Stimulated activated CD8-positive, alpha-beta memory T cell treated with anti-CD3 and anti-CD28 coated beads, Interleukin-4, amount 100 ng/mL, for 4 hours (primary cell): ENCODE measurements at places on chromosomes 6 and 20.

DNA sequence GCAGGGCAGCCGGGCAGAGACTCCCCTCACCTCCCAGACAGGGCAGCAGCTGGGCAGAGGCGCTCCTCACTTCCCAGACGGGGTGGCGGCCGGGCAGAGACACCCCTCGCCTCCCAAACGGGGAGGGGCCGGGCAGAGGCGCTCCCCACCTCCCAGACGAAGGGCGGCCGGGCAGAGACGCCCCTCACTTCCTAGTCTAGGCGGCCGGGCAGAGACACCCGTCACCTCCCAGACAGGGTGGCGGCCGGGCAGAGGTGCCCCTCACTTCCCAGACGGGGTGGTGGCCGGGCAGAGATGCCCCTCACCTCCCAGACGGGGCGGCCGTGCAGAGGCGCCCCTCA lies 6.6 kb upstream of the PRIM2 start:
- no peak for DNase-seq

DNA sequence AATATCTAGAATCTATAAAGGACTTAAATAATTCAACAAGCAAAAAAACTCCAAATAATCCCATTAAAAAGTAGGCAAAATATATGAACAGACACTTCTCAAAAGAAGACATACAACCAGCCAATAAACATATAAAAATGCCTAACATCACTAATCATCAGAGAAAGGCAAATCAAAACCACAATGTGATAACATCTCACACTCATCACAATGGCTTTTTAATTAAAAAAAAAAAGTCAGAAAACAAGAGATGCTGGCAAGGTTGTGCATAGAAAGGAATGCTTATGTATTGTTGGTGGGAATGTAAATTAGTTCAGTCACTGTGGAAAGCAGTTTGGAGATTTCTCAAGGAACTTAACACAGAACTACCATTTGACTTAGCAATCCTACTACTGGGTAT lies 979.6 kb upstream of the MAP3K7 start:
- no peak for DNase-seq

GRCh38 chr6:97068211-97068610 lies 143.7 kb downstream of the KLHL32 start:
- no peak for DNase-seq

DNA sequence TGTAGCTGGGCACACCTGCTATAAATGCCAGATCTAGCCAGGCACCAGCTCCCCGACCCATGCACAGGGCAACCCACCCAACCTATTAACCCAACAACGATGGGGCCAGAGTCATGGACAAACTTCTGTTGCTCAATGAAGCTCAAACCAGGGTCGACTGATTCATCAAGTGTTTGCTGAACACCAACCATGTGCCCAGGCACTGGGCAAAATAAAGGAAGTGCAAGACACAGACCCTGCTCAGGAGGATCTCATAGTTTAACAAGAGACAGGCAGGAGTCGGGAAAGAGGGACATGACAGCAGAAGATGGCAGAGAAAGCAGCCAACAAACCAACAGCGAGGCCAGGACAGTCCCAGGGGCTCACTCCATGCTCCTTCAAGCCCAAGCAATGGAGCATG lies 18.8 kb downstream of the KCNK5 start:
- no peak for DNase-seq

- peak; percentile 81 for DNase-seq
Measured at GRCh38 chr20:63627129-63627750, 339 bp upstream of the GMEB2 start.

DNA sequence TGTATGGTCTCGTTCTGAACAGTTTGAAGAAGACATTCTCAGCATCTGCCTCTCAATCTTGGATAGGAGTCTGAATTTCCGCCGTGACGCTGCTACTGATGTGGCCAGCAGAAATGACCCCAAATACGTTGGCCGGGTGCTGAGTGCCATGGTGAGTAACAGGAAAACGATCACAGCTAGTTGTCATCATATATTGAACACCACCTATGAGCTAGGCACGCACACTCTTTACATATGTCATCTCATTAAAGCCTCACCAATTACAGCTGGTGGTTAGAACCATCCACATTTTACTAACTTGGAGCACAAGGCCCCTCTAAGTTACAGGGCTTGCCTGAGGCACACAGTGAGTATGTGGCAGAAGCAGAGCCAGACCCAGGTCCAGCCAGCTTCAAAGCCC lies 17.1 kb downstream of the TGM3 start:
- DNase-seq = no peak

- no peak for DNase-seq
Measured at GRCh38 chr20:8151372-8151771, 19.3 kb downstream of the PLCB1 start.

DNA sequence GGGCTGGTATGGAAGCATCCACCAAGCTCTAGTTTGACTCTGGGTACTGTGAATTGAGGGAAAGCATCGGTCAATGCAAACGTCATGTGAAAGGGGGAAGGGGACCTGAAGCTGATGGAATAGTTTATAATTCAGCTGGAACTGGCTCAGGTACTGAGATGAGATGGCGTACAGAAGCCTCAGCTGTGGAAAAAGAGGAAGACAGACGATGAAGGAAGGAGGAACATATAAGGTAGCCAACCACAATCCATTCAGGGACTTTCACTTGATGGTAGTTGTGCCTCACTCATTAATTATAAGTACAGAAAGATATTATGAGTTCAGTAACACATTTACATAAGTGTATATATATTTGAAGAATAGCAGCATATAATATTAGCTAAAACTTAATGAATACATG lies 2.7 kb downstream of the CALHM5 start:
- DNase-seq = no peak

- no peak for DNase-seq
Measured at GRCh38 chr6:128617285-128617684, 96.9 kb upstream of the PTPRK start.

GRCh38 chr20:2086980-2087377 lies 14.6 kb upstream of the STK35 start:
- DNase-seq = no peak
